Hepatocyte (in vitro differentiated cells): ENCODE measurements at places on chromosomes 16 and 17. TPM values are rescaled to one million over a fixed set of nuclear protein-coding genes. Genes with fewer than 3 reads are reported as not detected.

DNA sequence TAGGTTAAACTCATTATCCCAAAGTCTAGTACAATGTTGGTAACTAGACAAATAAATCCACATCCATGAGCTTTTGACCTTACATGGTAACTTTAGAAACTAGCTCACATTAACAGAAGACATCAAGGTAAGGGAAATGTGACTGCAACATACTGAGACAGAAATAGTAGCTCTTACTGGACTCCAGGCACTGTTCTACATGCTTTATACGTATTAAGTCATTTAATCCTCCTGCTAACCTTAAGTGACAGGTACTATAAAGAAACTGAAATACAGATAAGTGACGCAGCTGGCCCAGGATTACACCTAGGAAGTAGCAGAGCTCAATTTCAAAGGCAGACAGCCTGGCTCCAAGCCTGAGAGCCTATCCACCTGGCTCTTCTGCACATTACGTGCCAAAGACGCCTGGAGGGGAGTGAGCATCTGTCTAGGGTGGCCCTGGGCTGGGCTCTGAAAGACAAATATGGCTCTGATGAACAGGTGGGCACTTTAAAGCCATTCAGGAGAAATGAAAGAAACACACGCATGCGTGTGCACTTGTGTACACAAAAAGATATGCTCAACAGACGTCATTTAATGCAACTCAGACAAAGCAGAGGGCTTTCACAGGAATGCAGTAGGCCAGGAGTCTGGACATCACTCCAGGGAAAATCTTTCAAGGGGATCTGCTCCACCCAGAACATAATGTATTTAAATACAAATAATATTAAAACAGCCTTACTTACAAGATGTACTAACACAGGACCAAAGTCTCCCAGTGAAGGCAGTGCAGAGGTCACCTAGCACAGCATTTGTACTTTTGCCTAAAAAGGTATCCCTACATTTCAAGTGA is 4.4 kb downstream of the ZC3H7A start:
- H3K4me1 ChIP-seq, result peaks cover 52% of the 10 kb centered on the region
- no peak overlapping the region for H3K4me3 ChIP-seq
- peak overlapping the region; percentile 98 for H3K27ac ChIP-seq
- peak; percentile 76 for DNase-seq

The SMIM36 gene
- not detected in 2 replicates for total RNA-seq

GRCh38 chr16:75938818-75939217 is 212.5 kb upstream of the CPHXL start:
- H3K27ac ChIP-seq, result no peak overlapping the region
- H3K4me3 ChIP-seq, result no peak overlapping the region

GRCh38 chr17:40253565-40253964 is 34.1 kb upstream of the CDC6 start:
- DNase-seq, result no peak
- H3K27ac ChIP-seq, result no peak overlapping the region
- peaks cover 4% of the 10 kb centered on the region for H3K4me1 ChIP-seq
- no peaks in the 10 kb centered on the region for H3K27me3 ChIP-seq
- H3K36me3 ChIP-seq, result peaks cover 5% of the 10 kb centered on the region
- H3K4me3 ChIP-seq, result no peak overlapping the region

DNA sequence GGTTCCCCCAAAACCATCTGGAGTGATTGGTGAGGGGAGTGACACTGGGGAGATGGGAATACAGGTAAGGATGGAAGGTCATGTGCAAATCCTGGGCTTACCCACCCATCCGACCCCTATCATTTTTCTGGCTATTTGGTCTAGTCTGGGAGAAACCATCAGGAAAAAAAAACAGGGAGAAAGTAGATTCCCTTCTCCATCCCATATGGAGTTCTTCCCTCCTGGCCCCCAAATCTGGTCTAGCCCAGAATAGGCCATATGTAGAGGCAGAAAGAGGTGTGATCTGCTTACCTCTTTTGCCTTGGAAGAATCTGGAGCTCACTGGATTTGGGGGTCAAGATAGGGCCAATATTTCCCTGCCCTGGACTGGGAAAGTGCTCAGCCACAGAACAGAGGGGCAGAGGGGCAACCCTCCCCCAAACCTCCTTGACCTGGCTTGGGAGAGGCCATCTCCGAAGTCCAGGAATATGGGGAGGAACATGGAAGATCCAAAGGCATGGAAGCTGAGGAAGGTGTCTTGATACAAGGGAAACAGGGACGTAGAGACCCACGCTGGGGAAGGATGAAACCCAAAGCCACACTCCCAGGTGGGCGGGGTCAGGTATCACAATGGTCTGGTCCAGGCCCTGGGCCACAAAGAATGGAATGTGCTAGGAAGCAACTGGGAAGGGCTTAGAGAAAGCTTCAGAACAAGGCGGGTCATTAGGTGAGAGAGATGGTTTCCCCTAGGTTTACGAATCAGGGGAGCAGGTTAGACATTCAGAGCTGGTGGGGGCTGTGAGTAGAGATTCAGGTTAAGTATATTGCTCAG is 16.2 kb downstream of the CHRNB1 start:
- H3K27ac ChIP-seq, result no peak overlapping the region
- no peaks in the 10 kb centered on the region for H3K4me1 ChIP-seq
- no peak overlapping the region for H3K4me3 ChIP-seq
- no peak for DNase-seq
- H3K36me3 ChIP-seq, result no peaks in the 10 kb centered on the region

GRCh38 chr16:30805370-30806169 is 18.6 kb upstream of the ZNF629 start:
- H3K27me3 ChIP-seq, result no peaks in the 10 kb centered on the region
- H3K27ac ChIP-seq, result peak overlapping the region; percentile 96
- peaks cover 7% of the 10 kb centered on the region for H3K4me1 ChIP-seq
- no peaks in the 10 kb centered on the region for H3K36me3 ChIP-seq
- peak; percentile 93 for DNase-seq

DNA sequence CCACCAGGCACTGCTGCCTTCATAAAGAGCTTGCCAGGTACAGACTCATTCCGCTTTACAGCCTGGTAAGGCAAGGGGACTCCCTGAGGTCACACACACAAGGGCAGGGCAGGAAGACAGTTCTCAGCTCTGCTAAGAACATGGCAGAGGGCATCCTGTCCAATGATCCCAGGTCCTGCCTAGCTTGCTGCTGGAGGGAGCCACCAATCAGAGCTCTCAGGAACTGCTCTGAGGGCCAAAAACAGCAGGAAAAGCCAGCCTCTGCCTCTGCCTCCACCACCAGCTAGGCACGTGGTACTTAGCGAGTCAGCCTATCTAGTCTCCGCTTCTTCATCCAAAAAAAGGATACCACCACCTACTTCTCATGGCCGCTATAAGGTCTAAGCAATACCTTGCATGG is 66.1 kb downstream of the GTF3C1 start:
- no peaks in the 10 kb centered on the region for H3K36me3 ChIP-seq
- no peak overlapping the region for H3K27ac ChIP-seq
- H3K4me3 ChIP-seq, result no peak overlapping the region
- no peak for DNase-seq

- H3K4me1 ChIP-seq, result peaks cover 8% of the 10 kb centered on the region
- no peaks in the 10 kb centered on the region for H3K36me3 ChIP-seq
- H3K27me3 ChIP-seq, result no peaks in the 10 kb centered on the region
- H3K4me3 ChIP-seq, result no peak overlapping the region
Observed at GRCh38 chr17:75475144-75475835, 18.9 kb downstream of the TMEM94 start.

GRCh38 chr17:27521281-27522027 is 65.2 kb downstream of the KSR1 start:
- no peak for DNase-seq
- no peaks in the 10 kb centered on the region for H3K27me3 ChIP-seq
- no peak overlapping the region for H3K4me3 ChIP-seq
- H3K4me1 ChIP-seq, result peaks cover 46% of the 10 kb centered on the region
- no peaks in the 10 kb centered on the region for H3K36me3 ChIP-seq

DNA sequence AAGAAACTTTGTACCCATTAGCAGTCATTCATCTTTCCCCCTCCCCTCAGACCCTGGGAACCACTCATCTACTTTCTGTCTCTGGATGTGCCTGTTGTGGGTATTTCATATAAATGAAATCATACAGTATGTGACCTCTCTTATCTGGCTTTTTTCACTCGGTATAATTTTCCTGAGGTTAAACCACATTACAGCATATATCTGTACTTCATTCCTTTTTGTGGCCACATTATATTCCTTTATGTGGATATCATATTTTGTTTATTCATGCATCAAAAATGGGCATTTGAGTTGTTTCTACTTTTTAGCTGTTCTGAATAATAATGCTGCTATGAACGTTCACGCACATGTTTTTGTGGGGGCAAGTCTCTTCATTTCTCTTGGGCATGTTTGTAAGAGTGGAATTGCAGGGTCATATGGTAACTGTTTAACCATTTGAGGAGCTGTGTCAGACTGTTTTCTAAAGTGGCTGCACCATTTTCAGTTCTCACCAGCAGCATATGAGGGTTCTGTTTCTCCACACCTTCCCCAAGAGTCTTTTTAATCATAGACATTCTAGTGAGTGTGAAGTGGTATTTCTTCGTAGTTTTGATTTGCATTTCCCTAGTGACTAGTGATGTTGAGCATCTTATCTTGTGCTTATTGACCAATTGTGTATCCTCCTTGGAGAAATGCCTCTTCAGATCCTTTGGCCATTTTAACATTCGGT is 3.8 kb downstream of the SNX29 start:
- no peak overlapping the region for H3K27ac ChIP-seq
- no peak overlapping the region for H3K4me3 ChIP-seq
- no peaks in the 10 kb centered on the region for H3K27me3 ChIP-seq
- peaks cover 4% of the 10 kb centered on the region for H3K4me1 ChIP-seq
- no peak for DNase-seq

GRCh38 chr17:10052106-10052813 is 146.1 kb downstream of the GAS7 start:
- H3K36me3 ChIP-seq, result no peaks in the 10 kb centered on the region
- no peak overlapping the region for H3K4me3 ChIP-seq
- H3K27ac ChIP-seq, result no peak overlapping the region
- no peak for DNase-seq

DNA sequence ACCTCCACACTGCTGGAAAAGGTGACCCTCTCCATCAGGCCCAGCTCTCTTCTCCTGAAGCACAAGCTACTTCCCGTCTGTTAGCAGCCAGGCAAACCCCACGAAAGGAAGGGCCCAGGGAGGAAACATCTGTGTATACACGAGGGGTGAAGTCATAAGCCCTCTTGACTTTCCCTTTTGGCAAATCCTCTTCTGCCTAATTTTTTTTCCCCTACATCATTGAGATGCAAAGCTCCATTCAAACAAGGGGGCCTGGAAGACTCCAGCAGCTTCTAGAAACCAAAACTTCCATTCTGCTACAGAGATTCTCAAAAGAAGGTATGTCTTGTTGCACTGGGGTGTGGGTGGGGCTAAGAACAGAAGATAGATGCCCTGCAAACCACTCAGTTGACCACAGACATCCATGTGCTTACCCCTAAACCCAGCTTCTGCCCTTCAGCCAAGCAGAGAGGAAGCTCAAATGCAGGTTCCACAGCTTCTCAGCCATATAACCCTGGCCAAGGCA is 145.6 kb upstream of the RCVRN start:
- no peak for DNase-seq
- no peaks in the 10 kb centered on the region for H3K27me3 ChIP-seq
- no peaks in the 10 kb centered on the region for H3K36me3 ChIP-seq
- no peak overlapping the region for H3K27ac ChIP-seq

The DNAAF8 gene
- total RNA-seq, result 0.23 and 0.64 TPM in 2 replicates

- H3K4me1 ChIP-seq, result peaks cover 30% of the 10 kb centered on the region
- no peaks in the 10 kb centered on the region for H3K27me3 ChIP-seq
- peaks cover 4% of the 10 kb centered on the region for H3K36me3 ChIP-seq
Observed at GRCh38 chr16:11560701-11561453, 25.8 kb downstream of the LITAF start.

- H3K36me3 ChIP-seq, result no peaks in the 10 kb centered on the region
- H3K27me3 ChIP-seq, result no peaks in the 10 kb centered on the region
- no peak for DNase-seq
- H3K4me3 ChIP-seq, result no peak overlapping the region
- no peaks in the 10 kb centered on the region for H3K4me1 ChIP-seq
- H3K27ac ChIP-seq, result no peak overlapping the region
Observed at GRCh38 chr16:26985100-26986065, 81.3 kb upstream of the C16orf82 start.

DNA sequence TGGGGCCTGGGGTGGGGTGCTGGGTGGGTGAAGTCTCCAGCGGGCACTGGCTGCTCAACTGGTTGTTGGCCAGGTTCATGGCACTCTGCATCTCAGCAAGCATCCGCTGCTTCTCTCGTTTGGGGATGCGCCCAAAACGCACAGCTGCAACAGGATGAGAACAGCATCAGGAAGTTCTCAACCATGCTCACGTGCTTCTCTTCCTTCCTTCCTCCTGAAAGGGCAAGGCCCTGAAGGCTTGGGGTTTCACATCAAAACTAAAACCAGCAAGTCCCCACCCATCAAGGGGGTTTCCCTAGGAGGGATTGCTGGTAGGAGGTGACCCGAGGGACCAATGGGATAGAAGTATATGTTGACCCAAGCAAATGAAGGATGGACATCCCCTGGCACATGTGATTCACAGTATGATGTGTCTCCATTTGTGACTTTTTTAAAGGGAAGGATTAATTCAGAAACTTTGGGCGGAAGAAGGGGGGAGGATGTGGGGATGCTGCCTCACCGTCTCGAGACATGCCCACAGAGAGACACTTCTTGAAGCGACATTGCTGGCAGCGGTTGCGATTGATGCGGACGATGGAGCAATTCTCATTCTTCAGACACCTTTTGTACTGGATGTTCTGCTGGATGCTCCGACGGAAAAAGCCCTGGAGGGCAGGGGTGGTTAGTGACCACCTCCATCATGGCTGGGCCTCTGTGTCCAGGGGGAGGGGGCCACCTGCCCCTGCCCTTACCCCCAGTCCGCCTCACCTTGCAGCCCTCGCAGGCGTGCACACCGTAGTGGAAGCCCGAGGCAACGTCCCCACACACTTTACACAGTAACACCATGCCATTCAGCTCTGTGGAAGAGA is 4.2 kb downstream of the NR1D1 start:
- H3K36me3 ChIP-seq, result no peaks in the 10 kb centered on the region
- peaks cover 18% of the 10 kb centered on the region for H3K4me1 ChIP-seq
- no peak overlapping the region for H3K27ac ChIP-seq
- no peak for DNase-seq

DNA sequence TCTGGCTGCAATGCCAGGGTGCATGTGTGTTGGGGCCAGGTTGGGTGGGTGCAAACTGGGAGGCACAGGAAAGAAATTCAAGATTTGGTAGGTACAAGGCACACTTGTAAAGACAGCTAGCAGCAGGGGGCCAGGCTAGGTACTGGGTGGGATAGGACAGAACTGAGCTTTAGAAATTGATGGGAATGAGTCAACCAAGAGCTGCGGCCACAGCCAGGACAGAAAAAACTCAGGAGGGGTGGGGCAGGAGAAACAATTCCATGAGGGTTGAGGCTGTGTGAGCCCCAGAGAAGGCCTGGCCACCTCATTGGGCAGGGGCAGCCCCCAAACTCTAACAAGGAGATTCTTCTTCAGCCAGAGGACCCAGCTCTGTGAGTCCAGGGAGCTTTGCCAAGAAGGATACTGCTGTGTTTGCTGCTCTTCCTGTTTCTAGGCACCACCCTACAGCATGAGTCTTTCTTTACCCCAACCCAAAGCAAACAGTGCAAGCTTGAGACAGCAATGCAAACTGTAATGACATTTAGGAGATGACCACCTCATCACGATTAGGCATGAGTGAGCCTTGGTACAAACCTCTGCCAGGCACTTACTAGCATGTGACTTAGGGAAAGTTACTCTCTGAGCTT is 21.3 kb upstream of the CCDC182 start:
- H3K36me3 ChIP-seq, result no peaks in the 10 kb centered on the region
- peaks cover 8% of the 10 kb centered on the region for H3K4me1 ChIP-seq
- no peak overlapping the region for H3K27ac ChIP-seq
- H3K4me3 ChIP-seq, result no peak overlapping the region
- H3K27me3 ChIP-seq, result no peaks in the 10 kb centered on the region
